ENCODE measurements at places on chromosomes 6 and 20. TPM values are rescaled to one million over a fixed set of nuclear protein-coding genes. Genes with fewer than 3 reads are reported as not detected.

DNA sequence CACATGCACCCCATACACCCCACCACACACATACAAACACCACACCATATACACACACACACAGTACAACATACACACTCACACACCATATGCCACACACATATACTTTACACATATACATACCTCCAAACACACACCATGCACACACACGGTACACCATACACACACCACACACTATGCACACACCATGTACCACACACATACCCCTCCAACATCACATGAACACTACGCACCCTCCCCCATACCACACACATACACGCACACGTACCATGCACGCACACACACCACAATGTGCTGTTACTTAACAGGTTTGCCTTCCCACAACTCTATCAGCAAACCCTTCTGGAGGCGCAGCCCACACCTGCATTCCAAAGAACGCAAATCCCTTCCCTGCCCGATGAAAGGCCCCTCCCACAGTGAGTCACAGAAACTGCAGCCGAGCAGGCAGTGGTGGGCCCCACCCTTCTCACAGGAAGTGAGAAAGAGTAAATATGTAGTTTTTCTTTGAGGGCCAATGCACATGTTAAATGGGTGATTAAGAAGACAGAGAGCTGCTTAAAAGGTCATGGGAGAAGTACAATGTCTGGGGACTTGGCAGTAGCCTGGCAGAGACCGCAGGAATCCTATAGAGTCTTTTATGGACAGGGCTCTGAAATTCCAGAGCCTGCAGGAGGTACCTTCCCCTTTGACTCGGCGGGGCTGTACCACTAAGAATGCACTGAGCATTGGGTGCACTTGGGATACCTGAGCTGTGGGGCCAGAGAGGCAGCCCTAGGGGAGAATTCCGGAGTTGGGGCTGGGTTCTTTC is 34.1 kb upstream of the EZR start:
- peak; percentile 92 for DNase-seq

- no peak for DNase-seq
Measured at GRCh38 chr20:46129955-46130481, 11.9 kb downstream of the CD40 start.

DNA sequence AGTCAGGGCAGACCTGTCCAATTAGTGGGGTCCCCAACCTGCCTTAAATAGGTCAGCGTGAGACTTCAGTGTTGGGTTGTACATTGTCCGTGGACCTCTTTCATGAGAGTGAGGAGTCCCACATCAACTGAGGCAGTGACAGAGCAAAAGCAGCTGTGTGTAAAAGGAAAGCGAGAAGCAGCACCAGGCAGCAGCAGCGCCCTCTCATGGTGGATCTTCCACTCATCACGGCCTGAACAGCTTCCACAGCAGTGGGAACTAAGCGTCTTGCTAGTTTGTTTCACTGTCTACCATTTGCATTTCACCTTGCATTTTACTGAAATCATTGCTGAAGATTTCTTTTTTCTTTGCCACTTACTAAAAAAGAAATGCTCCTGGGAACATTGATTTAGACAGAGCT is 333.8 kb downstream of the PKHD1 start:
- DNase-seq, result peak; percentile 11

GRCh38 chr20:4406627-4407026 is 315.1 kb upstream of the PRND start:
- DNase-seq, result peak; percentile 63

GRCh38 chr20:24436160-24436559 is 33.3 kb upstream of the SYNDIG1 start:
- no peak for DNase-seq

DNA sequence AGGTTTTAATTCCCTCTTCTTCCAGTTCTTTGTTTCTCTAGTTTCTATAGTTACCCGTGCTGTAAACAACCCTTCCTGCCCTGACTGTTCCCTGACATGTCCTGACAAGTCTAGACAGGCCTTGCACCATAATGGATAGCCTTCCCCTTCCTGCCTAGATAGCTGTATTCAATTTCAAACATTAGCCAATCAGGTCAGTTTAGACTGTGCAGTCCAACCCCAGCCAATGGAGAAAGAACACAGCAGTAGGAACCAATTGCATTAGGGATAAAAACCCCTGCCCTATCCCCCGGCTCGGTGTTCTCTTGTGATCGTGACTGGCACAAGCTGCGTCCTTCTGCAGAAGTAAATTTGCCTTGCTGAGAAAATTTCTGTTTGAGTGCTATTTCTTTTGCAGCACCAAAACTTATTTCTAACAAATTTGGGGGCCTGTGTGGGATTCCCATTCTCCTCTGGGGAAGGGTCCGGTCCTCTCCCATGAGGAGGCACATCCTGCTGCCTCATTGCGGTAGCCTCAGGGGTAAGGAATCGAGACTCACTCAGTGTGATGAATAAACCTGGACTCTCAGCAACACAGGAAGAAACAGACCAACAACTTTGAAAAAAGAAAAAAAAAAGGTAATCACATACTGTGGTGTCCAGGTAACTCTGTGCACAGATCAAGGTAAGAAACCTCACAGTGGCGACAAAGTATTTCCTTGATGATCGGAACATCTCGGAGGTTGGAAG is 248.7 kb upstream of the ECI2 start:
- DNase-seq, result no peak

GRCh38 chr6:56915832-56916231 is 39.1 kb upstream of the BEND6 start:
- DNase-seq, result no peak

DNA sequence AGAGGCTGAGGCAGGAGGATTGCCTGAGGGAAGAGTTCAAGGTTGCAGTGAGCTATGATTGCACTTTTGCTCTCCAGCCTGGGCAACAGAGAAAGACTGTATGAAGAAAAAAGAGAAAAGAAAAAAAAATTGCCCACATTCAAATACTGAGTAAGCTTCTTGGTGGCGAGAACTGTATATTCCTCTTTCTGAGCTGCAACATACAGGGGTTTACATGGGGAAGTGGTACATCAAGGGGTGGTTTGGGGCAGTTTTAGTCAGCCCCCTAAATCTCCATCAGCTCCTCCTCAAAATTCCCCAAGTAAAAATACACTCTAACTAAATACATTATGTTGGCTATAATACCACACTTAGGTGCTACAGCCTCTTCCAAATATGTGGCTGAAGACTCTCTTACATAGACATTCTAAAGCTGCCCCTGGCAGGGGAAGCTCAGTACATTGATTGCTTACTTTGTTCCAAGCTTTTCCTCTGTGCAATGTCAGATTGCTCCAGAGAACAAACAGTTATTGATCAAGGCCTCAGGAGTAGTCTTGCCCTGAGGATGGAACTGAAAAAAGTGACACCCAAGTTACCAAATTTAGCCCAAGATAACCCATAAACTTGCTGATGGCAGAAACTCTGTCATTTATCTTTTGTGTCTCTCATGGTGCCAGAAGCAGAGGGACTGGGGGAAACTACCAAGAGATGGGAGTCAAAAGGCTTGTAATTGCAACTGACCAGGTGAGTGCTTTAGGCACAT is 107.4 kb upstream of the RIPOR2 start:
- no peak for DNase-seq

- DNase-seq, result no peak
Measured at GRCh38 chr6:117483004-117483644, 650 bp downstream of the DCBLD1 start.

GRCh38 chr6:56491606-56492328 is 150.9 kb downstream of the DST start:
- DNase-seq, result no peak

DNA sequence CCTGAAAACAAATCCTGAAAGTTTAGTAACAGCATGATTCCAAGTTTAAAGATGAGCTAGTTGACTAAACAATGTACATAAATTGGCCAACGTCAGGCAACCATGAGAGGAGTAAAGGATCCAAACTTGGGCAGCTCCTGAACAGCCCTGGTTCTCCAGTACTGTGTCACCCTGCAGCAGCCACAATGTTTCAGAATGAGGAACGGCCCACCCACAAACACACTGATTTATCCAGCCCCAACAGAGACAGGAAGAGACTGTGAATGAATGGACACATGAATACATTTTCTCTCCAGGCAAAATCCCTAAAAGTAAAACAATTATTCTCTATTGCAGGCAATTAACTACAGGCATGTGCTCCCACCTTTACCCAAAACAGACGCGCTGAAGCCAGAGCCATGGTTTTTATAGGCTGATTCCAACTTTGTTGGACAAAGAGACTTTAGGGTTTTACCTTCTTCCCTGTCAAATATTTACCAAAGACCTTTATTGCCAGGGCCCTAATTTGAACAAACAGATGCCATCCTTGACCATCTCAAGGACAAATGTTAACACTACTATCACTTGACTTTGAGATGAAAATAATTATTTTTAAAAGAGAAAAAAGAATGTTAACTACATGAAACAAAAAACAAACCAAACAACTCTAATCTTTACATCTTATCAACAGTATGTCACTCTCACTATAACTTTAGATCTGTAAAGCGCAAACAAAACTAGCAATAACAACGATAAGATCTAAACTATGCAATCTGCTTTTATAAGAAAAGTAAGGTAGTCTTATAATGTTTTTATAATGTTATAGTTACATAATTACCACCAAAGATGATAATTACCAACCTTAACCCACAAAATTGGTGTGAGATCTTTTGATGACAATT is 22.9 kb downstream of the CNKSR3 start:
- DNase-seq, result no peak

DNA sequence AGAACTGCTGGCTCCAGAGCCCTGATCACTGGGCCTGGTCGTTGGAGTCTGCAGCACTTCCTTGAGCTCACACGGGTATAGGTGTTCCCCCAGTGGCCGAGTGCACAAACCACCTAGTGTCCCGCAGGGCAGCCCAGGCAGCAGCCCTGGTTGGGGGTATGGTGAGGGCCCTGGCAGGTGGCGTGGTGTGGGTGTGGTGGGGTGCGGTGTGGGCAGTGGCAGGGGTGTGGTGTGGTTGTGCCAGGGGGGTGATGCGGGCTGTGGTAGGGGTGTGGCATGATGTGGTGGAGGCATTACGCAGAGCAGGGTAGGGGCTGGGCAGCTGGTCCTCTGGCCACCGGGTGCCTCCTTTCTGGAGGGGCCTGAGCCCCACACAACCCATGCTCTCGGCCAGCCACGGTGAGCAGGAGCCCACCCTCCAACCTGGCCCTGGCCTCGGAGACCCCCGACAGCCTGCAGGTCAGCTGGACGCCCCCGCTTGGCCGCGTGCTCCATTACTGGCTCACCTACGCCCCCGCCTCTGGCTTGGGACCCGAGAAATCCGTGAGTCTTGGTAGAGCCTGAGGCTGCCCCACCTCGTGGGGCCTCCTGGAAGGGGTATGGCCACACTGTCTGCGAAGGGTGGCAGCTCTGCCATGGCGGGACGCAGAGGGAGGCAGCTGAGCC is 20.5 kb downstream of the COL20A1 start:
- no peak for DNase-seq

DNA sequence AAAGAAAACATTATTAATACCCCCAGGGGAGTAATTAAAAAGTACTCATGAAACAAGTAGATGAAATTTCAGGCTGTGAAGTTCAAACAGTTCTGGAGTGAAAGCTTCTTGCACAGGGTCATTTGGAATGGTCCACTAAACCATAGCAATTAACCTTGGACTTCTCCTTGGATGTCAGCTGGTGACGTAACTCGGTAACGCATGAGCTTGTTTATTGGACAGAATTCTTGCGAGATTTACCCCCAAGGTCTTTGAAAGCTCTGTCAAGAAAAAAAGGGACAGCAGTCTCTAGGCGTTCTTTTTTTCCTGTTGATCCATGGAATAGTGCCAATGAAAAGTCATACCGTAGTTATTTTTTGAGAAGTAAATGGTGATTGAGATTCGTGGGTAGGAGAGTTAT is 2.2 kb downstream of the CD83 start:
- no peak for DNase-seq

GRCh38 chr20:49993301-49993751 is 10.5 kb downstream of the SNAI1 start:
- DNase-seq, result no peak

DNA sequence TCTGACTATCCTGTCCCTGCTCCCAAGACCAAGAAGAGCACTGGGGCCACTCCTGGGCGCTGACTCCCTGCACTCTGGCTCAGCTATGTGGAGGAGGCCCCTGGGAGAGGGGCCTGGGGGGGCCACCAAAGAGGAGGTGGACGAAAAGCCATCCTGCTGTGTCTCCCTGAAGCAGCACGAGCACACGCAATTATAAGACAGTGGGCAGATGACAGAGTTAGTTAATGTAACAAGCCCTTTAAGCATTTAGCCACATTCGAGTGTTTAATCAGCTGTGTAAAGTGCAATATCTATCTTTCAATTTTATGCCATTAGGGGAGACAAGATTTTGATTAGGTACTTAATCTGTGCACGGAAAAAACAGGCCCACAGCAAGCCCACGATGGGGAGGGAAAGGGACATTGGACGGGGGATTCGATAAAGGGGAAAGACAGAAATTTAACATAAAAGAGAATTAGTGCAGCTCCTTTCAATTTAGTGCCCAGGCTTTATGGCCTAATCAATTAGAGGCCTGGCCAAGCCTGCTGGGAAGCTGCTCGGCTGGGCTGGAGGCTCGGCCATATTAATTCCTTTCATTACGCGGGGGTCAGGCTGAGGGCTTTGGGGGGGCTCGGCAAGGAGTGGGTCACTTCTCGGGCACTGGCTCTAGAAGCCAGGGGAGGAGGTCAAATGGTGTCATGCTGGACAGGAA is 286.2 kb downstream of the DHX35 start:
- DNase-seq, result no peak

- DNase-seq, result no peak
Measured at GRCh38 chr20:47306755-47307370, 49.6 kb downstream of the ZMYND8 start.

DNA sequence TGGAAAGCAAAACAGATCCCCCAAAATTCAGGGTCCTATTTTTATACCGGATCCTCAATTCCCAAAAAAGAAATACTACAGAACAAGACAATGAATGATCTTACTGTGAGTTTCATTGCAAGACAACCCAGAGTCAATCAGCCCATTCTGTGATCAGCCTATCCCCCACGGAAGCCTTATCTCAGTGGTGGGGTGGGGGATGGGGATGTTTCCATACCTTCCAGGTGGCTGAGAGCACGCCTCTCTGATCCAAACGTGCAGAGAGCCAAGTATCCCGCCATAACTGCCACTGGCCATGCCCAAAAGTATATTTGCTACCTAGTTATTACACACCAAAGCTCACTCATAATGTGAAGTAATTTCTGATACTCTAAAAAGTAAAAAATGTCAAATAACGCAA is 15.1 kb downstream of the WFDC2 start:
- no peak for DNase-seq

DNA sequence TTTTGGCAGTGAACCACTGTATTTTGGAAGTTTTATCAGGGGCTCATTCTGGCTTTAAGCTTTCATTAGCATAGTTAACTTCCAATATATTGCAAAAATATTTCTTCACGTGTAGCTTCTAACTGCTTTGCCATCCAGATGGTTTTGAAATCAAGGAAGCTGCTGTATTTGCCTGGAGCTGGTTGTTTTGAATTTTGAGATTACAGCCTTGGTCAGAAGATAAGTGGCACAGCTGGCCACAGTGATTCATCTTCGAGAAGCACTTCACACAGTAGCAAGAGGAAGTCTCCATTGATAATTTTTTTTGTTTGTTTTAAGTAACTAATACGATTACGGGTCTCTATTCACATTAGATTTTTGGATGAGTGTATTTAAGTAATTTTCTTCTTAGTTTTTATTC is 3.8 kb downstream of the APCDD1L start:
- peak; percentile 46 for DNase-seq

Gene PDYN
- not detected for total RNA-seq

Gene THEMIS
- total RNA-seq, result not detected

Gene NMBR
- not detected for total RNA-seq

Gene PNPLA1
- total RNA-seq, result not detected

Gene TNNC2
- not detected for total RNA-seq

Gene TFAP2C
- 7.2 TPM for total RNA-seq

Gene WFDC5
- not detected for total RNA-seq

Gene SLC22A2
- not detected for total RNA-seq

Gene SCRT2
- total RNA-seq, result not detected

Gene LTB
- not detected for total RNA-seq

Gene FAM184A
- 1.4 TPM for total RNA-seq

Measured in H4 (cell line).